ENCODE measurements at places on chromosomes 1 and 21.

DNA sequence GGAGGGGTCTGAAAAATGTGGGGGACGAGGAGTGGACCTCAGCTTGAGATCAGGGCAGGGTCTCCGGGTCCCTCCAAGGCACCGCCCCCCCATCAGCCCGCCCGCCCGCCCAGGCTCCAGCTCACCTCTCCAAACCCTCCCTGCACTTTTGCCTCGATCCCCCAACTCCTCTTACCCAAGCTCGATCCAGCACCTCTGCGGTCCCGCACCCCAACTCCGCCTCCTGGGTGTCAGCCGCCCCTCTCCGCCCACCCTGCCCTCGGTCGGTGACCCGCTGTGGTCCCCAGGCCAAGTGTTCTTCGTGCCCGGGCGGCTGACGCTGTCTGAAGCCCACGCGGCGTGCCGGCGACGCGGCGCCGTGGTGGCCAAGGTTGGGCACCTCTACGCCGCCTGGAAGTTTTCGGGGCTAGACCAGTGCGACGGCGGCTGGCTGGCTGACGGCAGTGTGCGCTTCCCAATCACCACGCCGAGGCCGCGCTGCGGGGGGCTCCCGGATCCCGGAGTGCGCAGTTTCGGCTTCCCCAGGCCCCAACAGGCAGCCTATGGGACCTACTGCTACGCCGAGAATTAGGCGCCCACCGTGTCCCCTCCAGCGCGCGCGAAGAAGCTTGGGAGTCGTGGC lies 5.7 kb downstream of the HAPLN2 start:
- DNase-seq, result peak; percentile 32

DNA sequence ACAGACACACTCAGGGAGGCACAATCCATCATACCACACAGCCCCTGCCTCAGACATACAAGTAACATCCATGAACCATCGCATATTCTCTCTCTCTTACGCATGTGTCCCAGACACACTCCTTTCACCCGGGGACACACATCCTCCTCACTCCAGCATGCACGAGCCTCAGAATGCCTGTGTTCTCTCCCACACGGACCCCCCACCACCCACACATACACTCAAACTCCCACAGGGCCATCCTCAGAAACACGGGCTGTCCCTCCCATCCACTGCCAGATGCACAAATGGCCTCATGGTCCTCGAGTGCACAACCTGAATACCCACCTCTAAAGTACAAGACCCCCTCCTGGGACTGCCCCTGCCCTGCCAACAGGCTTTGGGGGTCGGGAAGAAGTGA lies 2.2 kb upstream of the C1QC start:
- no peak for DNase-seq

DNA sequence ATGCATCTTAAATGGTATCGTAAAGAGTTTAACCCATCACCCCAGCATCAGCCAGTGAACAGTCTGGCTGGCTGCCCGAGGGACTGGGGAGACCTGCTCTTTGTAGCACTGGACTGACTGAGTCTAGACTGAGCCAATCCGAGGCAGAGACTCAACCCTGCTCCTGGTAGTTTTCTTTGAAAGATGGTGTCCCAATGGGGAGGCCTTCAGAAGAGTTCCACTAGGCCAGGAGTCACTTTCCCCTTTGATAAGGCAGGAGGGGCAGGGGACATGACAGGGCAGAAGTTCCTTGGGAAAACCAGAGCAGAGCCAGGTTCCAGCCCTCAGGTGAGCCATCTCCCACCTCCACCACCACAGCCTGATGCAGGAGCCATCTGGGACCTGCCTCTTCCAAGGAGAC lies 203.5 kb downstream of the CAMTA1 start:
- no peak for DNase-seq

DNA sequence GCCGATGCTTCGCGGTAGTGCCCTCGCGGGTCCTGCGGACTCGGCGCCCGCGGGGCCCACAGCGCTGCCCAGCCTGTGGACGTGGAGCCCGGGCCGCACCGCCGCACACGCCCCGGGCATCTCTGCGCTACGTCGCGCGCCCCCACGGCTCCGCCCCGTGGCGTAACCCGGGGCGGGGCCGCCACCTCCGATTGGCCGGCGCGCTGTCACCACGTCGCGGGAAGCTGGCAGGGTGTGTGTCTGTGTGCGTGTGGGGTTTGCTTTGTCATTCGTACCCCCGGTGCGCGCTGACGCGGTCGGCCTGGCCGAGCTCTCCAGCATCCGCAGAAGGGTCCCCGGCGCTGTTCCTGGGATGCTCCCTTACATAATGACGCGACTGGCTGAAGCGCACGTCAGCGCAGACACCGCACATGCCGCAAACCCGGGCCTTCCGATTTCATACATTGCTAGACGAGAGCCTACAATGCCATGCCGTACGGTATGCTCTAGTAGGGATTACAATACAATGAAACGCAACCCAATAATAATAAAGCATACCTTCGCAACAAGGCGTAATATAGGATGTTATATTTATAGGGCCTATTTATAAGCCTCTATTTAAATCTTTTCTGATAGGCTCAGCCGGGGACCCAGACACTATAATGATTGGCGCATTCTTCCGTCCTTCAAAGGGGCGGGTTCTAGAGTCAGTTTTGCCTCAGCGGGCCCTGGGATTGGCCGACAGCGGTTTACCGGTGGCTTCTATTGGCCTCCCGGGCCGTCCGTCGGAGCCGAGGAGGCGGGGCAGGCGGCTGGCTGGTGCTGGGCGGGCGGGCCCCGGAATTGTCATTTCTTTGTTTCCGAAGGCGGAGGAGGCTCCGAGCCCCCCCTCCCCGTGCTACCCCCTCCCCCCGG lies at the start of gene MACO1:
TSS of gene MACO1 (plus strand) at position 825 of the 894 bp plus-strand sequence. CDS start 202 bp downstream, outside the sequence.
- DNase-seq, result peak; percentile 93
